A549 treated with ZK216348 at 1 μM for 4 hours (cell line): ENCODE measurements at places on chromosomes 4 and X. TPM values are rescaled to one million over a fixed set of nuclear protein-coding genes. Genes with fewer than 3 reads are reported as not detected.

The PRRG3 gene
- not detected in 5 replicates for total RNA-seq

The PLP1 gene
- total RNA-seq = not detected in 5 replicates

The TCEAL2 gene
- total RNA-seq = not detected in 5 replicates

The STAP1 gene
- not detected in 5 replicates for total RNA-seq

The CFAP47 gene
- total RNA-seq = not detected in 5 replicates

The SASH3 gene
- total RNA-seq = not detected in 5 replicates

The UTP14A gene
- total RNA-seq = 40.6 to 60.2 TPM (median 44.1 TPM) in 5 replicates

The TCEAL6 gene
- total RNA-seq = not detected in 5 replicates

The FGF2 gene
- 31.4 to 66.8 TPM (median 53.5 TPM) in 5 replicates for total RNA-seq

The DCX gene
- not detected in 5 replicates for total RNA-seq

The YY2 gene
- total RNA-seq = 1.9 to 2.8 TPM (median 2.4 TPM) in 5 replicates

The PRSS48 gene
- not detected in 5 replicates for total RNA-seq

The PDGFC gene
- total RNA-seq = 2.8 to 5.0 TPM (median 3.0 TPM) in 5 replicates

The GAGE13 gene
- not detected in 5 replicates for total RNA-seq

The IDH3G gene
- total RNA-seq = 49.5 to 70.3 TPM (median 66.5 TPM) in 5 replicates

The SMIM10L2A gene
- total RNA-seq = 0.13 to 0.23 TPM (median 0.18 TPM) in 5 replicates

The FLNA gene
- 1,086 to 1,787 TPM (median 1,647 TPM) in 5 replicates for total RNA-seq

The GAGE12G gene
- total RNA-seq = not detected in 5 replicates

The DMP1 gene
- total RNA-seq = not detected in 5 replicates

The BBS12 gene
- total RNA-seq = 1.7 to 3.3 TPM (median 2.7 TPM) in 5 replicates

The PNCK gene
- total RNA-seq = 0.29 to 0.48 TPM (median 0.36 TPM) in 3 of 5 replicates, not detected in the others

The TRIML2 gene
- total RNA-seq = 45.0 to 76.9 TPM (median 54.9 TPM) in 5 replicates

The TLR1 gene
- 0.17 to 0.81 TPM (median 0.32 TPM) in 5 replicates for total RNA-seq

The GAGE12F gene
- total RNA-seq = not detected in 5 replicates

The TMEM187 gene
- 4.2 to 10.2 TPM (median 5.9 TPM) in 5 replicates for total RNA-seq

The ZIC3 gene
- not detected in 5 replicates for total RNA-seq

The AMBN gene
- total RNA-seq = not detected in 5 replicates
